ENCODE measurements at places on chromosomes 4 and X. TPM values are rescaled to one million over a fixed set of nuclear protein-coding genes. Genes with fewer than 3 reads are reported as not detected.
A peak's percentile ranks its signal among the peaks of the same experiment; 100 is the strongest.

AIFM1 gene
- 14.7 TPM for total RNA-seq

TCEAL6 gene
- not detected for total RNA-seq

MAGEC3 gene
- total RNA-seq: not detected

AADAT gene
- not detected for total RNA-seq

BBS12 gene
- 1.6 TPM for total RNA-seq

NR3C2 gene
- 42.5 TPM for total RNA-seq

PABPC1L2A gene
- total RNA-seq: not detected

ASB9 gene
- not detected for total RNA-seq

OPN1MW gene
- not detected for total RNA-seq

ADH1C gene
- not detected for total RNA-seq

PPARGC1A gene
- not detected for total RNA-seq

GRCh38 chr4:160034501-160034900 lies 931.6 kb downstream of the RAPGEF2 start:
- H3K27me3 ChIP-seq: no peaks in the 10 kb centered on the region
- H3K4me3 ChIP-seq: no peak overlapping the region
- DNase-seq: no peak
- H3K4me1 ChIP-seq: no peaks in the 10 kb centered on the region
- no peaks in the 10 kb centered on the region for H3K36me3 ChIP-seq
- H3K27ac ChIP-seq: no peak overlapping the region

- H3K4me1 ChIP-seq: peaks cover 4% of the 10 kb centered on the region
- DNase-seq: no peak
- H3K27me3 ChIP-seq: no peaks in the 10 kb centered on the region
- no peaks in the 10 kb centered on the region for H3K36me3 ChIP-seq
- peak overlapping the region; percentile 41 for H3K4me3 ChIP-seq
Measured at GRCh38 chrX:1378306-1378759, 13.6 kb downstream of the SLC25A6 start.

DNA sequence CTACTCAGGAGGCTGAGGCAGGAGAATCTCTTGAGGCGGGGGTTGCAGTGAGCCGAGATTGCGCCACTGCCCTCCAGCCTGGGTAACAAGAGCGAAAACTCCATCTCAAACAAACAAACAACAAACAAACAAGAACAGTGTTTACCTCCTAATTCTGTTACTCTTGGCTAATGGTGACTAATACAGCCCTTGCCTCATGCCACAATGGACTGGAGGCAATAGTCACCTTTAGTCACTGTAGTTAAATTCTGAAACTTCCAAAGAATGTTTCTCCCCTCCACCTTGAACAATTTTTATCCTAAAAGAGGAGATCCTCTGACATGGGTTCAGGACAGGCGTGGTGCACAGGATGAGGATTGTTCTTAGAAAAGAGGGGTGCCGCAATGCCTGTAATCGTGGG lies 241.2 kb upstream of the CTSO start:
- no peak for DNase-seq
- no peak overlapping the region for H3K27ac ChIP-seq
- no peaks in the 10 kb centered on the region for H3K27me3 ChIP-seq
- H3K4me1 ChIP-seq: no peaks in the 10 kb centered on the region
- H3K36me3 ChIP-seq: no peaks in the 10 kb centered on the region

GRCh38 chr4:151960449-151961230 lies 199.8 kb upstream of the GATB start:
- peaks cover 4% of the 10 kb centered on the region for H3K27me3 ChIP-seq
- no peak overlapping the region for H3K27ac ChIP-seq
- H3K4me3 ChIP-seq: no peak overlapping the region

DNA sequence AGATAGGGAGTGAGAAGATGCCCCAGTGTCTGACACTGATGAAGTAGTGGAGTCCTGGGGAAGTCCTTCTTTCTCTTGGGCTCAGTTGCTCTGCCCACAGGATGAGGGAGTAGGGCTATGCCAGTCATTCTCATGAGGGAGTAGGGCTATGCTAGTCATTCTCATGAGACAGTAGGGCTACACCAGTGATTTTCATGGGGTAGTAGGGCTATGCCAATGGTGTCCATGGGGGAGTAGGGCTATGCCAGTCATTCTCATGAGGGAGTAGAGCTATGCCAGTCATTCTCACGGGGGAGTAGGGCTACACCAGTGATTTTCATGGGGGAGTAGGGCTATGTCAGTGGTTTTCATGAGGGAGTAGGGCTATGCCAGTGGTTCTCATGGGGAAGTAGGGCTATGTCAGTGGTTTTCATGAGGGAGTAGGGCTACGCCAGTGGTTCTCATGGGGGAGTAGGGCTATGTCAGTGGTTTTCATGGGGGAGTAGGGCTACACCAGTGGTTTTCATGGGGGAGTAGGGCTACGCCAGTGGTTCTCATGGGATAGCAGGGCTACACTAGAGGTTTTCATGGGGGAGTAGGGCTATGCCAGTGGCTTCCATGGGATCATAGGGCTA lies 43.3 kb upstream of the SOD3 start:
- no peak overlapping the region for H3K4me3 ChIP-seq
- H3K4me1 ChIP-seq: no peaks in the 10 kb centered on the region
- DNase-seq: no peak

- H3K4me1 ChIP-seq: no peaks in the 10 kb centered on the region
- no peak for DNase-seq
- H3K36me3 ChIP-seq: peaks cover 4% of the 10 kb centered on the region
- no peaks in the 10 kb centered on the region for H3K27me3 ChIP-seq
Measured at GRCh38 chrX:85964744-85965143, 82.6 kb downstream of the CHM start.

DNA sequence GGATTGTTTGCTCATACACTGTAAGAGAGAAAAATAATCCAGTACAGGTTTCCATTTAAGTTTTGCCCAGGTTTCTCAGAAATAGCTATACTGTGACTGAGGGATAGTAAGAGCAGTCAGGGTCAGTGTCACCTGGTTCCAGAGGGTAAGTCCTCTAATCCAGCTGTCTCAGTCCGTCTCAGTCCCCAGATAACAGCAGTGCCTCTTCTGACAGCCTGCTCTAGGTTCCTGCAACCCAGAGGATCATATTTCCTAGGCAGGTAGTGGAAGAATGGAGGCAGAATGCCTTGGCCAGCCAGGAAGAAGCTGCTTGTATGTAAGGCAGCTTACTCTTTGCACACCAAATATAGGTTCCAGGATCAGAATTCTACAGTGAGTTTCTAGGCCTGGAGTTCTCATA lies 22.6 kb upstream of the GNRHR start:
- DNase-seq: no peak
- no peak overlapping the region for H3K4me3 ChIP-seq
- H3K27ac ChIP-seq: no peak overlapping the region
- H3K27me3 ChIP-seq: no peaks in the 10 kb centered on the region
- H3K4me1 ChIP-seq: no peaks in the 10 kb centered on the region

DNA sequence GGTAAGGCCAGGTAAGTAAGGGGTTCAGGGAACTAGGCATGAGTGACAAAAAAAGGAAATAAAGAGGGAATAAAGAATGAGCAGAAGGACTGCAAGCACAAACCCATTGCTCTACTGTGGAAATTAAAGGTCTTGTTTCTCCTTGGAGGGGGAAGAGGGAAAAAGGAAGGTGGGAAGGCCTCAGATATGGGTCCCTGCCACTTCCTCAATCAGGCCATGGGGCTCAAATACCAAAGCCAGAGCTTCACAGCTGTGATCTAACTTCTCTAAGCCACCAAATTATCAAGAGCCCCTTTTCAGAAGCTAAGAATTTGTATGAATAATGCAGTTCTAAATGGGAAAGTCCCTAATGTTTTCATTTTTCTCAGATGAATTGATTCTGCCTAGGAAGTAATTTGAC lies 4.7 kb downstream of the USP51 start:
- peaks cover 6% of the 10 kb centered on the region for H3K4me1 ChIP-seq
- H3K27me3 ChIP-seq: no peaks in the 10 kb centered on the region
- peak overlapping the region; percentile 53 for H3K27ac ChIP-seq
- DNase-seq: no peak

DNA sequence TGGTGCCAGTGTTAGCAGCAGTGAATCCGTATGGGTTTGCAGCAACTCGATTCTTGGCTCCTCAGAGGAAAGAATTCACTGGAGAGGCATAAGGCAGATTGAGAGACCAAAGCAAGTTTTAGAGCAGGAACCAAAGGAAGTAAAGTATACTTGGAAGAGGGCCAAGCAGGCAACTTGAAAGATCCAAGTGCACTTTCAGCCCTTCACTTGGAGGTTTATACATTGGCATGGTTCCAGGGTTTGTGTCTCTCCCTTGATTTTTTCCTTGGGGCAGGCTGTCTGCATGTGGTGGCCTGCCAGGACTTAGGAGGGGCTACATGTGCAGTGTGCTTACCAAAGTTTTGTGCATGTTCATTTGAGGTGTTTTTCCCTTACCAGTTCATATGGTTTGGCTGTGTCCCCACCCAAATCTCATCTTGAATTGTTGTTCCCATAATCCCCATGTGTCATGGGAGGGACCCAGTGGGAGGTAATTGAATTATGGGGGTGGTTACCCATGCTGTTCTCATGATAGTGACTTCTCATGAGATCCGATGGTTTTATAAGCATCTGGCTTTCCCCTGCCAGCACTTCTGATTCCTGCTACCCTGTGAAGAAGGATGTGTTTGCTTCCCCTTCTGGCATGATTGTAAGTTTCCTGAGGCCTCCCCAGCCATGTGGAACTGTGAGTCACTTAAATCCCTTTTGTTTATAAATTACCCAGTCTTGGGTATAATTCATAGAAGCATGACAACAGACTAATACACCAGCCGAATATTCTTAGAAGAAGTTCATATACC lies 86.2 kb upstream of the TSPAN5 start:
- H3K27me3 ChIP-seq: no peaks in the 10 kb centered on the region
- H3K4me3 ChIP-seq: no peak overlapping the region
- DNase-seq: no peak
- H3K27ac ChIP-seq: no peak overlapping the region

GRCh38 chr4:159227378-159227777 lies 124.5 kb downstream of the RAPGEF2 start:
- no peaks in the 10 kb centered on the region for H3K27me3 ChIP-seq
- H3K4me3 ChIP-seq: no peak overlapping the region
- H3K27ac ChIP-seq: no peak overlapping the region
- H3K36me3 ChIP-seq: no peaks in the 10 kb centered on the region
- no peak for DNase-seq

DNA sequence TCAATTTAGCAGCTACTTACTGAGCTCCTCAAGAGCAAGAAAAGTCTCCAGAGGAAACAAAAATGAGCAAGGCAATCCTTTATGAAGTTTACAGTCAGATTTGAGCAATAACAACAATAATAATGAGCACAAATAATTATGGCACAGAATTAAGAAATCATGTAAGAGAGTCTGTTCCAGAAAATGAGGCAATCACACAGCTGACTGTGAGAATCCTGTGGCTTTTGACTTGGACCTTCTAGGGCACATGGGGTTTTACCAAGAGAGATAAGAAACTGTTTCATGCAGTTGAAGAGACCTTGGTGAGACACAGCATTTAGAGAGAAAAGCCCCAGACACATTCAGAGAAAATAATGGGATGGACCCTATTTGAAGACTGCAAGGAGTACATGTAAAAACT lies 362.6 kb upstream of the MAGEB2 start:
- no peaks in the 10 kb centered on the region for H3K36me3 ChIP-seq
- no peak overlapping the region for H3K4me3 ChIP-seq
- DNase-seq: no peak
- no peaks in the 10 kb centered on the region for H3K4me1 ChIP-seq
- H3K27ac ChIP-seq: no peak overlapping the region
- no peaks in the 10 kb centered on the region for H3K27me3 ChIP-seq

GRCh38 chr4:1115528-1116293 lies 2.3 kb upstream of the RNF212 start:
- H3K27me3 ChIP-seq: peaks cover 48% of the 10 kb centered on the region
- DNase-seq: no peak
- H3K4me3 ChIP-seq: no peak overlapping the region
- H3K27ac ChIP-seq: no peak overlapping the region
- peaks cover 5% of the 10 kb centered on the region for H3K36me3 ChIP-seq
- peaks cover 8% of the 10 kb centered on the region for H3K4me1 ChIP-seq

DNA sequence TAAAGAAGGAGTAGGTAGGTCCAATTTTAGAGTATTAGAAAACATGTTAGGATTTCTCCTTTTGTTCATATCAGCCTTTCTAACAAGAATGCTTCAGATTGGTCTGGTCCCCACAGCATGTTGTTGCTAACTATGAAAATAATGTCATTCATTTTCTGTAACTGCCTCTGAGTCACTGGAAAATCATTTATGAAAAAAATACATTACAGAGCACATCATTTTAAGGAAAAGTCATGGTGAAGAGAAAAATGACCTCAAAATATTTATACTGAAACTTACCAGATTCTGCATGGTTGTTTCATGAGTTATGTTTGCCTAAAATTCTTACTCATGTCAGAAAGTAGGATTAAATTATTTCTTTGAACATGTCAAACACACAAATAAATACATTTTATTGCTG lies 35.2 kb downstream of the DTHD1 start:
- H3K4me1 ChIP-seq: peaks cover 7% of the 10 kb centered on the region
- DNase-seq: no peak
- H3K27ac ChIP-seq: no peak overlapping the region
- H3K27me3 ChIP-seq: no peaks in the 10 kb centered on the region
- H3K4me3 ChIP-seq: no peak overlapping the region
- H3K36me3 ChIP-seq: no peaks in the 10 kb centered on the region

GRCh38 chrX:46687619-46688018 lies 71.3 kb downstream of the SLC9A7 start:
- no peak for DNase-seq
- no peaks in the 10 kb centered on the region for H3K27me3 ChIP-seq

DNA sequence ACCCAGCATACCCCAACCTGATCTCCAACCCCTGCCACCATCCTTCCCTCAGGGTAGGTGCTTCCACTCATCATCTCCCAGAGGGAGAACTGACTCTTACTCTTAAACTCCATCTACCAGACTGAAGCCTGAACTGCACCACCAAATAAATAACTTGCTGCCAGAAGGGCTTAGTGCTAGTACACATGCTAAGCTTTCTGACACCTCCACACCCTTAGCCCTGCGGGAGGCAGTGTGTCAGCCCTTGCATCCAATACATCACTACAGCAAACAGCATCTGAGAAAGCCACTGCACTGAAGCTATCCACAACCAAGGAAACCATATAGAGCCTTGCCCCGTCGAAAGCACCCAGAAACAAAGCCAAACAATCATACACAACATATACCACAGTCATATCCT lies 68.6 kb upstream of the MCF2 start:
- no peak for DNase-seq
- peaks cover 3% of the 10 kb centered on the region for H3K4me1 ChIP-seq
- no peaks in the 10 kb centered on the region for H3K27me3 ChIP-seq
- H3K27ac ChIP-seq: no peak overlapping the region
- H3K4me3 ChIP-seq: no peak overlapping the region

GRCh38 chr4:76003035-76003434 lies 4.3 kb downstream of the CXCL9 start:
- H3K4me1 ChIP-seq: no peaks in the 10 kb centered on the region
- H3K4me3 ChIP-seq: no peak overlapping the region
- no peak overlapping the region for H3K27ac ChIP-seq

DNA sequence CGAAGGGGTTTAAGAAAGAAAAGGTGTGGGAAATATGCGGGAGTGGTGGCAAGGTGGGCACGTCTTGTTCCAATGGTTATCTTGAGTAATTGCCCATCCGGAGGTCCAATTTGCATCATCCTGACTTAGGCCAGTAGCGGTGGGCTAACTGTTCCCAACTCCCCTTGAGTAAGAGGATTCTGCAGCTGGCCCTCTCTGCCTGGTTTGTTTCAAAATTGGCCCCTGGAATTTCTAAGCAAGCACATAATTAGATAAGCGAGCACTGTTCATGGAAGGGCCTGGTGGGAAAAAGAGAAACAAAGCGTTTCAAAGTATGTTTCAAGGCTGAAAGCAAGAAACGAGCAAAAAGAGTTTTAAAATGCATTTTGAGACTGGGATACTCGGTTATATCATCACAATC lies 198.2 kb downstream of the CEP135 start:
- peaks cover 20% of the 10 kb centered on the region for H3K27me3 ChIP-seq
- H3K4me3 ChIP-seq: no peak overlapping the region
- no peak for DNase-seq
- no peaks in the 10 kb centered on the region for H3K4me1 ChIP-seq
- H3K36me3 ChIP-seq: no peaks in the 10 kb centered on the region
- H3K27ac ChIP-seq: no peak overlapping the region
